Stimulated activated CD8-positive, alpha-beta memory T cell treated with anti-CD3 and anti-CD28 coated beads, Interleukin-7, amount 100 ng/mL, for 1 hour (primary cell): ENCODE measurements at places on chromosomes 1 and 21.

- no peak for DNase-seq
These were observed 31.2 kb upstream of the TMEM51 start for GRCh38 chr1:15122331-15122730.

DNA sequence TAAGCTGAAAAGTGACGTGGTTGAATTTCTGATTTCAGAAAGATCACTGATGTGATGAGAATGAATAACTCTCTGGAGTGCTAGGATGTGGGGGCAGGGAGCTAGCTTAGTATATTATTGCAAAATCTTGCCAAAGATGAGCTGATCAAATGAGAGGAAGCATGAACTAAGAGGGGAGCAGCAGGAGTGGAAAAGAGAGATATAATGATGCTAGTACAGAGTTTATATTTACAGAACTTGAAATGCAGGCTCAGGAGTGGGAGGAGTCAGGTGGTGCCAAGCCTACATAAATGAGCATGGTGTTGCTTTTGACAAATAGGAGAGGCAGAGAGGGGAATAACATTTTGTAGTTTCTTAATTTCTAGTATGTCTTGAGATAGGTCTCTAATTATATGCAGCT lies 38.1 kb upstream of the NBL1 start:
- DNase-seq, result no peak

GRCh38 chr1:55155522-55155921 lies 59.6 kb downstream of the USP24 start:
- no peak for DNase-seq

- DNase-seq, result no peak
These were observed 54.6 kb upstream of the BTG3 start for GRCh38 chr21:17667256-17667655.

DNA sequence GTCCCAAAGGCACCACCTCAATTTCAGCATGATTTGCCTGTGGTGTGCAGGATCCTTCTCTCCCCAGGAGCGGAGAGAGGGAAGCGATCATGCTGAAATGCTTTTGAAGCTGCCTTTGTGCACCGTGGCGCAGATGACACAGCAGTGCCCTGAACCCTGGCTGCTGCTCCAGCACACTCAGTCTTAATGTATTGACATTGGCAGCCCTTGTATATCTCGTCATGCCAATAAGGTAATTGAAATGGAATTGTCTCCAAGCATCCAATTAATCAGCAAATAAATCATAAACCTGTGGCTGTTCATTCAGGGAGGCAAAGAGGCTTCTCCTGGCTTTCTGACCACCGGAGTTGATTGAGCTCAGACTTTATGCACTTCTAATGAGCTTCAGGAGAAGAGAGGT lies 139.8 kb downstream of the KAZN start:
- DNase-seq, result no peak

- DNase-seq, result no peak
These were observed 12.8 kb upstream of the RGS16 start for GRCh38 chr1:182617014-182617429.

GRCh38 chr1:114803001-114803400 lies 22.5 kb upstream of the SIKE1 start:
- DNase-seq, result no peak

GRCh38 chr1:13600762-13601453 lies 17.3 kb downstream of the PDPN start:
- no peak for DNase-seq

GRCh38 chr21:43681650-43682049 lies 22.3 kb downstream of the RRP1B start:
- DNase-seq, result no peak

GRCh38 chr1:10793129-10793651 lies 3.3 kb downstream of the CASZ1 start:
- DNase-seq, result no peak

GRCh38 chr1:30741239-30741894 lies 16.2 kb downstream of the LAPTM5 start:
- no peak for DNase-seq

- no peak for DNase-seq
These were observed 52.9 kb upstream of the ECE1 start for GRCh38 chr1:21342961-21343838.

DNA sequence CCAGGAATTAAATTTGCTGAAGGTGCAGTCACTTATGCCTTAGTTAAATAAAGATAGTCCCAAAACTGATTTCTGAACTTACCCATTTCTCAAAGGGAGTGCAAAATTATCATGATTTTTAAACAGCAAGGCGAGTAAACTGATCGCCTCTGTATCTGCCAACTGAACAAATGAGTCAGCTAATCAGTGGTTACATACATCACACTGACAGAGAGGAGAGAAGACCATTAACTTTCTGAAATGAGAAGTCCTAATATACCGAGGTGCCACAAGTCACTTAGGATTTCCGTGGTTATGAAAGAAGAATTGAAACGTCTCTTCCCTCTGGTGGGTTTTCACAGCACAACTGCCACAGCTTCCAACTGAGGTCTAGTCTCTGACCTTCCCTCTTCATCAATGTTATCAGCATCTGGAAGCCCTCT lies 400.7 kb downstream of the SMYD3 start:
- DNase-seq, result no peak

GRCh38 chr1:35553851-35554250 lies 3.4 kb downstream of the KIAA0319L start:
- DNase-seq, result no peak

DNA sequence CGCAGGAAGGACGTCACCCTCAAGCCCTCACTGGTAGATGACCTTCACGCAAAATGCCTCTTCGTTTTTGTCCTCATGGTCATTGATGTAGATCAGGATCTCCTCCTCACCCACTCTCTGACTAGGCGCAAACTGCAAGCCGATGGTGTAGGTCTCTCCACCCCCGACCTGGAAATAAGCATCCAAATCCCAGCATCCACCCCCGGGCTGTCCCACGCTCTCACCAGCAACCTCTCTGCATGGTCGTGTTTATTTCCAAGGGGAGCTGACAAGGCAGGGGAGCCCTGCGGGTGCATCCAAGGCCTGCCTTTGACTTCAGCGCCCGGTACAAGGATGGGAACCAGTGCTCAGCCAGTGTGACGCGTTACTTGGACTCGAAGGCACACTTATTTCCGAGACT lies 129.0 kb downstream of the NPHP4 start:
- DNase-seq, result no peak

DNA sequence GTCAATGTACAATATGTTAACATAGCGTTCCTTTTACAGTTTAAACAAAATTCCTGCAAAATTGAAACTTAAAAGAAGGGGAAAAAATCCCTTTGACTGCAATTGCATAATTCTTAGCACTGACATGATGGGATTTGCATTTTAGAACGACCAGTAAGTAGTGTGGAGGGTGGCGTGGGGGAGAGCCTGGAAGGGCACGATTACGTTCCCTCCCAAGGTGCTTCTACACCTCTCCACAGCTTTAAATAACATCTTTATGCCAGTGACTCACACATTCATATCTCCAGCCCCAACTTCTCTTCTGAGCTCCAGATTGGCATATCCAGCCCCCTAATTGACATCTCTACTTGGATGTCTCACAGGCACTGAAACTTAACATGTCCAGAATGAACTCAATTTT lies 64.3 kb downstream of the OLFML3 start:
- DNase-seq, result no peak

DNA sequence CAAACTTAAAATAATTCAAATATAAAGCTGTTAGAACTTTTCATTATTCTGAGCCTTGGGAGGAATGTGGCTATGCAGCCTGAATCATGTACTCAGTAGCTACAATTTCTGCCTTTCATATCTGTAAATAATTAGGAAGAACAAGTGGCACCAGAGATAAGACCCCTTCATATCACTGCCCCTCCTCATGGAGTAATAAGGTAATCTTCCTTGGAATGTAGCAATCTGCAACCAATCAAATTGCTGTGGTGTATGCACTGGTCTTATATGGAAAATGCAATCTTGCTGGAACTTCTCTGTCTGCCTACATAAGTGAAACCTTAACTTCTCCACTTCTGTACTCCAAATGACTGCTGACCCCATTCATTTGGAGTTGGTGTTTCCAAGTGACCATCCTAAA lies 104.4 kb upstream of the VANGL1 start:
- DNase-seq, result no peak

GRCh38 chr1:153688276-153688675 lies 9.8 kb downstream of the NPR1 start:
- DNase-seq, result no peak

DNA sequence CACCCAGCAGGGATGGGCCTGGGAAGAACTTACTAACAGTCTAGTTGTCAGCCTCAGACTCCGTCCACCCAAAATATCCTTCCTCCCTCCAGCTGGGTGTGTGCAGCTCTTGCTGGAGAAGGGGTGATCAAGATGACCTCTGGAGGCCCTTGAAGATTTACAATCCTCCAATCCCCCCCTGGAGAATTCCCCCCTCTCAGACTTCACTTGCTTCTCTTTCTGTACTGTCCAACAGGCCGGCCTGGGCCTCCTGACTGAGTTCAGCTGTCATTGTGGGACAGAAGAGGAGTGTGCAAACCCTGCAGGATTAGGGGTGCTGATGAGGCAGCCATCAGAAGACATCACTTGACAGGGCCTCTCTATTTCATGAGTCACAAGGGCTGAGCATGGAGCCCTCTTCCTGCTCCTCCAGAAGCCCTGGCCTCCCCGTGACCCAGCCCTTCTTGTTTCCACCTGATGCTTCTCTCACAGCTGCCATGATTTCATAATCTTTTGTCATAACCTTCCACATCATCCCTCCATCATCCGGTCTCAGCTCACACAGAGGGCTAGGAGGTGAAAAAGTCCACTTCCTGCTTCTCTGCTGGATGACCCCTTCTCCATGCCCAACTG lies 17.5 kb upstream of the IGFN1 start:
- no peak for DNase-seq

GRCh38 chr1:171570295-171570694 lies 51.7 kb upstream of the MYOCOS start:
- no peak for DNase-seq

GRCh38 chr1:111719135-111719534 lies 20.1 kb downstream of the INKA2 start:
- no peak for DNase-seq

DNA sequence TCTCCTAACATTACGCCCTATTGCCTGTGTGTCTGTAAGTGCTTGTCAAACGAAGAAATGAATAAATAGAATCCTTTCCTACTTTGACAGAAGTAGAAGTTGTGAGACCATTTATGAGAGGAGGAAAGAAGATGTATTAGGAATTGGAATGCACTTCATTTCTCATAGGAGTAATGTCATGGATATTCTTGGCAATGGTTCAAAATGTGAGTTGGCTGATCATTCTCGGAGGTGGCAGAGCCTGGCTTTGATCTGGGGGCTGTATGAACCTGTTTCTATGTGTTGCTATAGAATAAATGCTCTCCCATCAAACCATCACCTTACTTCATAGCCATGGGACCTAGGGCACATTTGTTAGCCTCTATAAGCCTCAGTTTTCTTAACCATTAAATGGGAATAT lies 10.1 kb upstream of the SERBP1 start:
- no peak for DNase-seq

DNA sequence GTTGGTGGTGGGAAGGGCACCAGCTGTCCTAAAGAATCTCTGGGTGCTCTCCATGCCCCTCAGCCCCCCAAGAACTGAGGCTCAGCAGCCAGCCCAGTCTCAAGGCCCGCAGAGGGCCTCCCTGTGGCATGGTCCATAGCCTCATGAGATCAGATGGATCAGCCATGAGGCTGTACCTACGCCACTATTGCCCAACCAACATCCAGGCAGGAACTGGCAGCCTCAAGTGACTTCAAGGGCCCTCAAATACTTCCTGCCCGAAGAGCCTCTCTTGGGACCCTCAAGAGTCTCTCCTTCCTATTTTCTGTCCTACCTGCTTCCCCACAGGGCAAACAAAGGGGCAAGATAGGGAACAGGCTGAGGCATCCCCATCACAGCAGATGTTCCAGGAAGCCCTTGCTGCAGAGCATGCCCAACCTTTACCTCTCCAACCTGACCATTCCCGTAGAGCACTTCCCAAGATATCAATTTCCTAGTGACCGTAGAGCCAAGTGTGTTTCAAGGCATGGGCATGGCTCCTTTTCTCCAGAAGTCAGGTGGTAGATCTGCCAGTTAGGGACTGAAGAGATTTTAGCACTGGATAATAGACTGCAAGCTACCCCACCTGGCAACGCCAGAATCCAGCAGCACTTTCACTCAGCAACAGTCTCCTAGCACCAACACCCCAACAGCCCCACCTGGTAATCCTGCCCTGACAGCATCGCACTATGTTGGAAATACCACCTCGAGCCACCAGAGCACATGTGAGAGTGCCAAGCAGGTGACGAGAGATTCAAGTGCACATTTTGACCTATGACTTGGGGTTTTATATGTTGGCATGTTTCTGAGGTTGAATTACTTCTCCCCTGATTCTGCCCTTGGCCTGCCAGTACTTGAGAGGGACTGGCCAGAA lies 13.7 kb upstream of the MFSD2A start:
- DNase-seq, result no peak

DNA sequence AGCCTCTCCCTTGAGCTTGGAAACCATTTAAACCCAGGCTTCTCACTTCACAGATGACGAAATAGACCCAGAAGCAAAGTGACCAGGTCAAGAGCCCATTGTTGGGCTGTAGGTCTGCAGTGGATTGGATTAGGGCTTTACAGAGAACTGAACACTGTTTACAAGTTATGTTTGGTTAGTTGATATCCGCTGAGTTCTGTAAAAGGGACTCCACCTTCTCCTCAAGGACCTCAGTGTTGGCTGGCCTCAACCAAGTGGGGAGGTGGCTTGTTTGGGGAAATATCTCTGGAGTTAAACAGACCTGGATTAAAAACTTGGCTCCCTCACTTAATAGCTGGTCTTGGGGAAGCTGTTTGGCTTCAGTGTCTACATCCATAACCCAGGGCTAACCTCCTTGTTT lies 88.1 kb downstream of the UCK2 start:
- no peak for DNase-seq

DNA sequence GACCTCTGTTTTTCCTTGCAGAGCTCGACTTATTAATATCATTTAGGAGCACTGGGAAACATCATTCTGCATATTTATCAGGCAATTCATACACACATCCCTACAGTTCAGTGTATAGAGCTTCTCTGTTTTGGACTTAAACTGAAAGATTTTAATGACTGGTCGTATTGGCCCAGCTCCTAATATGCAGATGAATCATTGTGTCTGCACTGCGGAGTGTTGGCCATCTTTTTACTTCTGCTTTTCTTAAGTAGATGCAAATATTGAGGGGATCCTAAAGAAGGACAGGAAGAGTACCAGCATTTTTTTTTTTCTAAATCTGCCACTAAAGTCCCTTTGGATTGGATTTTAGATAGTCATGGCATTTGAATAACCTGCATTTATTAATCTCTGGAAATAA lies 154.8 kb downstream of the BACH1 start:
- no peak for DNase-seq

- no peak for DNase-seq
These were observed 151.1 kb downstream of the PCNX2 start for GRCh38 chr1:233144434-233144833.

- peak; percentile 20 for DNase-seq
These were observed 56.9 kb downstream of the MIER1 start for GRCh38 chr1:66981679-66982078.
